ENCODE measurements at places on chromosomes 3 and 15.

DNA sequence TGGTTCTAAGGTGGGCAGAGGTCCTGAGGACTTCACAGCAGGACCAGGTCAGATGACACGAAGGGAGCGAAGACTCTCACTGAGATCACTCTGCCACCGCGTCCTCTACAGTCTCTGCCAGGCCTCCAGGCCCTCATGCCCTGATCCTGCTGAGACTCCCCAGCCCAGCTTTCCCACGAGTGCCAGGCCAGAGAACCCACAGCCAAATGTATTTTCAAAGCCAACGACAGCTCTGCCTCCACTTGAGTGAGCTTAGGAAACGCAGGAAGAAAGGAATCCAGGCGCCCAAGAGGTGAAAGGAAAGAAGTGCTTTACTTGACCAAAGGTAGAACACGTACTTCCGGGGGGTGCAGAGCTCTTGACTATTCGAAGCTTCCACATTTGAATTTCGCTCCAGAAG is 275.0 kb downstream of the XXYLT1 start:
- DNase-seq: no peak

GRCh38 chr3:149678351-149678950 is 20.6 kb upstream of the WWTR1 start:
- DNase-seq: no peak

GRCh38 chr3:189766416-189766815 is 135.2 kb downstream of the TP63 start:
- no peak for DNase-seq

DNA sequence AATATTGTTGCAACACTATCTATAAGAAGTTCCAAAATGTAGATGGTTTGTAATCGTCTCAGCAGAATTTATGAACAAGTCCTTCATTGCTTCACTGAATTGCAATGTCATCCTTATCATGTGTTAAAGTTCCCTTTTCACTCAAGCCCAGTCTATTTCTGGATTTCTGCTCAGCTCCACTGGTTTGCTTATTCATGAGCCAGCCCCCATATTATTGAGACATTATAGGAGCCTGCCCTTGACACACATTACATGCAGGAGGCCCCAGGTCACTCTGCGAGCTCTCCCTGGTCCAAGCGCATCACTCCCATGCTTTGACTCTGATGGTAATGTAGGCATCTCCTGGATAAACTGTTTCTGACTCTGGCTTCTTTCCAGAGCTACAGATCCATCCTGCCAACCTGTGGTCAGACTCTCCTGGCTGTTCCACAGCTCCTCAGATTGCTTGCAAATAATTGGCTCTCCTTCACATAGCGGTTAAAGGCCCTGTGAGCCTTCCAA is 56.9 kb downstream of the ABTB1 start:
- DNase-seq: no peak

DNA sequence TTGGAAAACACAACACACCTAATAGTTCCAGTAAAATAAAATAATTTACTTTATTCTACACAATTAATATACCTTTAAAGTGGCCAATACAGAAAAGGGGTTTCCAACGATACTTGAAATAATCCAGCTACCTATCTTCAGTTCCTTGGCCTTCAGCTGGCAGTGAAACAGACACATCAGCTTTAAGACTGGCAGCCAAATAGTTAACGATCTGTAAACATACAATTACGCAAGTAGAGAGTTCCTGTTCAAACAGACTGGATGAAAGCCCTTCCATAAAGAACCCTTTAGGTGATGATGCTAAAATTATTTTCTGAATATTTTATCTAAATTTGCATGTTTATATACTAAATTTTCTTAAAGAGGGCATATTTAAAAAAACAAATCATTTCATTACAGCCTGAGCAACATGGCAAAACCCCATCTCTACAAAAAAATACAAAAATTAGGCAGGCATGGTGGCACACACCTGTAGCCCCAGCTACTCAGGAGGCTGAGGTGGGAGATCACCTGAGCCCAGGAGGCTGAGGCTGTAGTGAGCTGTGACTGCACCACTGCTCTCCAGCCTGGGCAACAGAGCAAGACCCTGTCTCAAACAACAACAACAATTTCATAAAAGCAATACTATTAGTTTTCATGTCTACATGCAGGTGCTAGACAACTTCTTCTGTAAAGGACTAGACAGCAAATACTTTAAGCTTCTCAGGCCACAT is 12.9 kb downstream of the DYNC1LI1 start:
- no peak for DNase-seq

DNA sequence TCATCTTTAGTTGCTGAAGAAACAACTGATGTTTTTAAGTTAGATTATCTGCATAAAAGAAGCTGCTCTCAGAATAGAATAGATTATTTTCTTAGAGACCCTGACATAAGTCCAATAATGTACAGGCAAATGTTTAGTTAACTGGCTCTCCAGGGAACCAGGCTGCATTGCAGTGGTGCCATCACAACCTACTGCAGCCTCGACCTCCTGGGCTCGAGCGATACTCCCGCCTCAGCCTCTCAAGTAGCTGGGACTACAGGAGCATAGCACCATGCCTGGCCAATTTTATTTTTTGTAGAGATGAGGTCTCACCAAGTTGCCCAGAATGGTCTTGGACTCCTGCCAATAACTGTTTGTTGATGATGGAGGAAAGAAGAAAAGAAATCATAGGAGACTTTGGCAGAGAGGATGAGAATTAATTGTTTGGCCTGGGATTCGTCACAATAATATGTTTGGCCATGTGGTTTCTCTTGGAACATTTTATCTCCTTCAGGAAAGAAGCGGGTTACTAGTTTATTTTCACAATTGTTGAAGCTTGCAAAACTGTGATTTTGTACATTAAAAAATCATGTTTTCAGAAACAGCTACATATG is 429.2 kb downstream of the CADM2 start:
- DNase-seq: no peak

DNA sequence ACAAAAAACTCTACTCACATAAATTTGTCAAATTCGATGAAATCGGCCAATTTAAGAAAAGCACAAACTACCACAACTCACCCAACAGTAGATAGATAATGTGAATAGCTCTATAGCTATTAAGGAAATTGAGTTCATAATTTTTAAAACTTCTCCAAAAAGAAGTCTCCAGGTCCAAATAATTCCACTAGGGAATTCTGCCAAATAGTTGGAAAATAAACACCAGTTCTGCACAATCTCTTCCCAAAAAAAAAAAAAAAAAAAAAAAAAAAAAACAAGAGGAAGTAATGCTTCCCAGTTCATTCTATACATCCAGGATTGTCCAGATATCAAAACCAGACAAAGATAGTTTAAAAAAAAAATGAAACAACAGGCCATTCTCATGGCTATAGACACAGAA is 164.2 kb downstream of the POLR2M start:
- DNase-seq: no peak

Measured in D341Med (cell line).